ENCODE measurements at places on chromosomes 6 and 20.
A peak's percentile ranks its signal among the peaks of the same experiment; 100 is the strongest.

DNA sequence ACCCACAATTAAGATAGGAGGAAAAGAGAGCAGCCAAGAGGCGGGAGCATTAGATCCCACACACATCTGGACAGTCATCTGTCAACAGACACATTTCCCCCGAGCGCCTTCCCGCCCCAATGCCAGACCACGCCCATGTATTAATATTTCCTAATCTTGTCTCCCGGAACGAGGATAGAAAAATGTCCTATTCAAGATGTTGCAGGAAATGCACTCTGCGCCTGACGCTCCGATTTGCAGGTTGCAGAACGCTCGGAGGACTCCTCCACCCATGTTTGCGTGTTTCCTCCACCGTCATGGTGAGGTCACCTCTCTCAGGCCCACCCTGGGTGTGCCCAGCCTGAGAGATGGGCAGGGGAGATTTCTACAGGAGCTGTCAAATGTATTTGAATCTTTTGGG is 215.2 kb downstream of the TAF4 start:
- no peak for DNase-seq

DNA sequence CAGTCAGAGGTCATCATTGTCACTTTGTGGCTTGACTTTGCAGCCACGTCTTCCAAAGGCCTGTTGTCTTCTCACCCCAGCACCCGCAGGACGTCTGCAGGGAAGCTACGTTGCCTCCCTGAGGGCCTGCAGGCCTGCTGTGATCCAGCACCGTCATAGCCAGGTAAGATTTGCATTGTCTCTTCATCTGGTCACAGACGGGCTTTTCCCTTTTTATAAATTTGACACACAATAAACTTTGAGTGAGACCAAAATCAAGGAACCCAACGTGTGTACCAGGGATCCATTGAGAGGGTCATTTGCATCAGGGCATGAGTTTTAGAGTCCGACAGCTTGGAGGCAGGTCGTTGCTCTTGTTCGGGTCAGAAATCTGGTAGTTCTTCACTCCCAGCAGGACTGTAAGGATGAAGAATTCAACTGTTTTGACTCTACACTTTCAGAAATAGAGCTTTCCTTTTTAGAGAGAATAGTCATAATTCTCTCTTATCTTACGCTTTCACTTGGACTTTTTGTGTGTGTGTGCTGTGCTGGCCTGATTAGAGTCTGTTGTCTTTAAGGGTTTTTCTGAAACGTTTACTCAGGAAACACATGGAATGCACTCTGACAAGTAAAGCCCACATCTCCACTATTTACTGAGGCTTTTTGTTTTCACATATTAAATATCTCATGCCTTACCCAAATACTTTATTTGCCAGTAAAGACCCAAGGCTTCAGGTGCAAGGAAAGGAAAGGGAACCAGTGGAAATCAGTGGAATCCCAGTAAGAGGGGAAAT is 177.2 kb upstream of the TAB2 start:
- DNase-seq: peak; percentile 85

DNA sequence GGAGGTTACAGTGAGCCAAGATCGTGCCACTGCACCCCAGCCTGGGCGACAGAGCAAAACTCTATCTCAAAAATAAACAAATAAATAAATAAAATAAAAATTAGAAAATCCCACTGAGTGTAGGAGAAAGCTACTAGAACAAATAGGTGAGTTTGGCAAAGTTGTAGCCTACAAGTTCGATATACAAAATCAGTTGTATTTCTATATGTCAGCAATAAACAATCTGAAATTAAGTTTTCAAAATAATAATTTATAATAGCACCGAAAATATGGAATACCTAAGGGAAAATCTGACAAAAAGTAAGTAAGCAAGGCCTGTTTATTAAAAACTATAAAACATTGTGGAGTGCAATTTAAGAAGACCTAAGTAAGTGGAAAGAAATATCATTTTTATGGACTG is 5.1 kb upstream of the DEFB118 start:
- DNase-seq: no peak

GRCh38 chr6:130337534-130337933 is 28.3 kb upstream of the TMEM200A start:
- DNase-seq: no peak

- no peak for DNase-seq
Measured at GRCh38 chr6:14110001-14110818, 7.4 kb upstream of the CD83 start.

GRCh38 chr6:149122850-149123821 is 194.4 kb upstream of the TAB2 start:
- no peak for DNase-seq

GRCh38 chr20:51346686-51347485 is 195.6 kb downstream of the NFATC2 start:
- no peak for DNase-seq

DNA sequence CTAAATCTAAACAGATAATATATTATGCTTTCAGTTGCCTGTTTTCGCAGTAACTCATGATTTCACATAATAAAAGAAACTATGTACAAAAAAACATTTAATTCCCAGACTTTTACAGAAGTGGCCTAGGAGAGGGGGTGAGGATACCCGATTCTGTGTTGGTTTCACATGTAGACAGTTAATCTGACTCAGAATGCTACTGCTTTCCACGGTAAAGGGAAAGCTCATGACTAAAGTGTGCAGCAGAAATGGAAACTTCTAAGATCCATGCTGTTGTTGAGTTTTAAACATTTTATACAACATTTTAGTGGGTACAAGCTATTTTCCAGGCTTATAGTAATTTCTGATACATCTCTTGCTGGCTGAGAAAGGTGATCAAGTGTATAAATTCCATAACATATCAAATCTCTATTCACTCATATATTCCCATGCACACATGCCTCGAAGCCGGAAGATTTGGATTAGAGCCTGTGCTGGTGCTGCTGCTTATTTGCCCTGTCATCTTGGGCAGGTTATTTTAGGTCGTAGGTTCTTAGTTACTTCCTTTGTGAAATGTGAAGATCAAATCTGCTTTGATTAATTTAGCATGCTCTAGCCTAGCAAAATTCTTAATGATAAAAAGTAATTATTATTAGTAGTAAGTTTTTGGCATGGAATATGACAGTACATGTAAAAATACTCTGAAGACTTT is 896.7 kb upstream of the MAP3K7 start:
- no peak for DNase-seq

- no peak for DNase-seq
Measured at GRCh38 chr20:41657655-41658054, 39.5 kb upstream of the CHD6 start.

- no peak for DNase-seq
Measured at GRCh38 chr6:151452750-151453427, 963 bp upstream of the RMND1 start.

DNA sequence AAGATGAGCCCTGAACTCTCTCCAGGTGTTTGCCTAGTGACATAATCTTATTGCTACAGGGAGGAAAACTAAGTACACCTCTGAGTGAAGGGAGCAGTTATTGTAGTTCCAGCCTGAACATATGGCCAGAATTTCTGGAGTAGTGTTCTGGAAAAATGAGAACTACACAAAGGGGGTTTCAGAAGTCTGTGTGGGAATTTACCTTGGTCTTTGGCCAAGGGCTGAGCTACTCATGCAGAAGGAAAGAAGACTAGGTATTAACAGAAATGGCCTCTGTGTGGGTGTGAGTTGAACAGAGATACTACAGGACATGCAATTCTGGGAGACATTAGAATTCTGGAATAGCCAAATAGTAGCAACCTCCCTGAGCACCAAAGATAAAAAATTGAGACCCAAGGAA is 1009.7 kb upstream of the GJE1 start:
- DNase-seq: no peak

GRCh38 chr6:5998711-5999687 is 7.7 kb downstream of the NRN1 start:
- DNase-seq: no peak

DNA sequence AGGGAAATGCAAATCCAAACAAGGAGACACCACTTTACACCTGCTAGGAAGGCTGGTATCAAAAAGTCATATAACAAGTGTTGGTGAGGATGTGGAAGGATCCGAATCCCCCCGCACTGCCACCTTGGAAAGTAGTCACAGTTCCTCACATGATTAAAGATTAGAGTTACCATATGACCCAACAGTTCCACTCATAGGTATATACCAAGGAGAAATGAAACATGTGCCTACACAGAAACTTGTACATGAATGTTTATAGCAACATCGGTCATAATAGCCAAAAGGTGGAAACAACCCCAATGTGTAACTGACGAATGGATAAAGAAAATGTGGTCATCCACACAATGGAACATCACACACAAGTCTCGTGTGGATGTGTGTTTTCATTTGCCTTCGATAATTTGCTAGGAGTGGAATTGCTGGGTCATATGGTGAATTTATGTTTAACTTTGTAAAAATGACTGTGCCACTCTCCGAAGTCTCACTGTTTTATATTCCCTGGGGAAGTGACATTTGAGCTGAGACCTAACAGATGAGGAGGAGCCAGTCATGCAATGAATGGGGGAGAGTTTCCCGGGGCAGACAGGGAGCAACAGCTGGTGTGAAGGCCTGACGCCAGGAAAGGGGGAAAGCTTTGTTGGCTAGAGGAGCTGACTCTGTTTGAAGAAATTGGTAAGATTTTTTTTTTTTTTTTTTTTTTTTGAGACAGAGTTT is 125.9 kb upstream of the MLN start:
- DNase-seq: no peak

- DNase-seq: peak; percentile 78
Measured at GRCh38 chr6:167113935-167114910, 8.7 kb upstream of the CCR6 start.

DNA sequence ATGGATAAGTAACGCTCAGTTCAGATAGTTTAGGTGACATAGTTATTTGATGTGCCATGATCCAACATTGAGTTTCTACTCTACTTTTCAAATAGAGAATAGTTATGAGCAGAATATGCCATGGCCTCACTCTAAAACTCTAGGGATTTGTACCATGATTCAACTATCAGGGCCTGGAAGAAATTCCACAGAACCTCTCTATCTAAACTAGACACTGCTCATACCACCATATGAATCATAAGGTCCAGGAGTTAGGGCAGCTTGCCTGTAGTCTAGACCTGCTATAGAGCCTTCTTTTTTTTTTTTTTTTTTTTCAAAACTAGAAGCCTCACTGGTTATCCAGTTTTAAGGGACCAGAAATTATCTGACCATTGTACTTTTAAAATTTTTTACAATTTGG is 571.8 kb upstream of the IMPG1 start:
- DNase-seq: no peak

DNA sequence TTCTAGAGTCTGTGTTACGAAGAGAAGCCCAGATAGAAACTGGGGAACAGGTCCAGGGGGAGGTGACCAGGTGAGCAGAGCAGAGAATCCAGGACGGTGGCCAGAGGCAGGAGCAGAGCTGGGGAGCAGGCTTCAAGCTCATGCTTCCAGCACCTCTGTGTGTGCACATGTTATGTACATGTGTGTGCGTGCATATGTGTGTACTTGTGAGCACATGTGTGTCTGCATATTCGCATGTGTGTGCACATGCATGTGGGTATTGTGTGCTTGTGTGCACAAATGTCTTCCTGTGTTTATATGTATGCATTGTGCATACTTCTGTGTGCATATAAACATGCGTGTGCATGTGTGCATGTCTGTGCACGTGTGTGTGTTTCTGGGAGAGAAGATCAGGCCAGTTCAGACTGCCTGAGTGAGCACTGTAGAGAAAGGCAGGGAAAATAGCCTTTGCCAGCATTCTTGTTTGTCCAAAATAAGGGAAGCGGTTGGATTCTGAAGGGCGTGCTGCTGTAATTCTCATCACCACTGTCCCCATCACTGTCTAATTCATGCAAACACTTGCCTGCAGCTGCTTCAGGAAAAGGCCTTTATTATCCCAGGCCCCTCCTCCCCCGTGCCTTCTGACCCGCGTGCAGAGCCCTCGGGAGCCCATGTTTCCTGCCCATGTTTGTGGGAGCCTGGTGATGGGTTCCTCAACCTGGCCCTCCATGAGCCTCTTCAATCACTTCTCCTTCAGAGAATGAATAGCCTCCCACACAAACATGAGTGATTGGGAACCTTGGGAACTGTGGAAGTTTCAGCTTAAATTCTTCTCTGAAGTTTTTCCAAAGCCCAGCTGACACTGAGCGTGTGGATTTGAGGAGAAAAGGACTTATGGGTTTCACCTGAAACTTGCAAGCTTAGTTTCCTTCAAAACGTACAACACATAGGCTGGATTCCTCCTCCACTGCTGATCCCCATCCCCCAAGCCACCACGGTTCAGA is 161.7 kb upstream of the AFDN start:
- DNase-seq: no peak

- peak; percentile 61 for DNase-seq
Measured at GRCh38 chr6:16206595-16207037, 31.8 kb upstream of the GMPR start.

GRCh38 chr6:139159016-139159415 is 24.1 kb downstream of the HECA start:
- no peak for DNase-seq

- peak; percentile 40 for DNase-seq
Measured at GRCh38 chr20:63567136-63567385, 7.0 kb downstream of the HELZ2 start.

GRCh38 chr6:27755768-27756167 is 156.4 kb downstream of the OR2B2 start:
- DNase-seq: no peak

- no peak for DNase-seq
Measured at GRCh38 chr6:169895926-169896761, 144.7 kb downstream of the ERMARD start.

DNA sequence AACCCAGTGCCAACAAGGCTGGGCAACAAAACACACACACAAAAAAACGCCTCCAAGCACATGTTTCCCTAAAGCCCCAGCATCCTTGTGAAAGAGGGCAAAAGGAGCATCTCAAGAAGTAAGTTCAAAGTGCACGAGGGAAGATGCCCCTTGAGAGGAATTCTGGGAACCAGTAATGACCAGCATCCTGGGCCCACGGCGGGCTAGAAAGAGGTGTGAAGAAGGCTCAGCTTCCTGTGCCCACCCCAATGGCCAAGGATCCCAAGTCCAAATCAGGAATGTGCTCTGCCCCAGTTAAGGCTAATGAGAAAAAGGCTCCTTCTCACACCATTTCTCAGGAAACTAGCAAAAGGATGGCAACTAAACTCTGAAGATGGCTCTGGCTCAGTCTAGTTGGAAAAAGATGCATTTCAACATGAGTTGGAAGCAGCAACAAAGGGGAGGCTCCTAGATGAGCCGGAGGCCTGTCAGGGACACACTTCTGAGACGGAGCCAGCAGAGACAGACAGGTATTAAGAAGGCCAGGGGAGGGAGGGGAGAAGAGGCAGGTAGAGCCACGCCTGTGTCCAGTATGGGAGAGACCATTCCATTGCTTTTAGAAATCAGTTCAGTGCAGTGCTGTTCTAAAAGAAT is 3.2 kb downstream of the RIMS4 start:
- DNase-seq: no peak

- no peak for DNase-seq
Measured at GRCh38 chr6:87093199-87093598, 1.7 kb downstream of the CGA start.

DNA sequence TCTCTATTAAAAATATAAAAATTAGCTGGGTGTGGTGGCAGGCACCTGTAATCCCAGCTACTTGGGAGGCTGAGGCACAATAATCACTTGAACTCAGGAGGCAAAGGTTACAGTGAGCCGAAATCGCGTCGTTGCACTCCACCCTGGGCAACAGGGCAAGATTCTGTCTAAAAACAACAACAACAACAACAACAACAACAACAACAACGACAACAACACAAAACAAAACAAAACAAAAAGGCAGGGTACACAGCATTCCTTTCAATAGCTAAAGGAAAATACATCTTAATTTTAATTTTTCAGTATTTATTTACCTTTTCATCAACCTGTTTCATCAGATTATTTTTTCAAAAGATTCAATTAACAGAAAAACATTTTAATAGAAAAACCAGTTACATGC is 28.4 kb downstream of the SRPK1 start:
- DNase-seq: no peak

- no peak for DNase-seq
Measured at GRCh38 chr20:42340368-42340767, 722.2 kb upstream of the CHD6 start.

Measured in CD4-positive, alpha-beta T cell treated with Interleukin-17A for 1 hour (primary cell).